Thoracic aorta (tissue), 2 donors: ENCODE measurements at places on chromosomes 6 and 20.

DNA sequence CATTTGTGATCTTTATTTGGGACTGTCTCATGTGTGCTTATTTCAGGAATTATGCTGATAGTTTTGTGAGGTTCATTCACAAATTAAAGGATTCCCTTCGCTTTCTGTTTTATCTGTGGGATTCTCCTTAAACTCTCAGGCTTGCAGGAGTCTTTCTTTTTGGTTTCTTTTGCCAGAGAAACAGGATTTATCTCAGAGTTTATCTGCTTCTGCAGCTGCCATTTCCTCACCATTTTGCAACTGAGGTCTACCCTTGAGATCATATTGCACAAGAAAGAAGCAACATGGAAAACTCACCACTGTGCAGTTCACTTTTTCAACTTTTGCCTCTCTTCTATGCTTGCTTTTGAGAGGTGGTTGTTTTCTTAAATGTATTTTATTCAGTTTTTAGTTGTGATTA lies 201.0 kb downstream of the PRL start:
- no peak for DNase-seq

DNA sequence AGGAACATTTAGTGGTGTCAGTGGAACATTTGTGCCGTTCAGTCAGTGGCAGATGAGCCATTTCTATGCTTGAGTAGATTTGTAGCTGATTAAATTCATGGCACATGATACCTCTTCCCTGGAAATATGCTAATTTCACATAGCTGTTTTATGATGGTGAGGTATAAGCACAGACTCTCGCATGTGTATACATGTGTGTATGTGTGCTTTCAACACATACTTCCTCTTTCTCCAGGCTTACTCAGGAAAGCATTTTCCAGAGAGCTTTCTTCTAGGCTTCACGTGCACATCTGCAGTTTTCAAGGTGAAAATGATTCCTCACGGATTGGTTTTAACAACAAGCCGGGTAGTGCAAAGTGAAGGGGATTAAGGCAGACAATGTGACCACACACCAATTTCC lies 396.5 kb downstream of the HDGFL1 start:
- no peak for DNase-seq

DNA sequence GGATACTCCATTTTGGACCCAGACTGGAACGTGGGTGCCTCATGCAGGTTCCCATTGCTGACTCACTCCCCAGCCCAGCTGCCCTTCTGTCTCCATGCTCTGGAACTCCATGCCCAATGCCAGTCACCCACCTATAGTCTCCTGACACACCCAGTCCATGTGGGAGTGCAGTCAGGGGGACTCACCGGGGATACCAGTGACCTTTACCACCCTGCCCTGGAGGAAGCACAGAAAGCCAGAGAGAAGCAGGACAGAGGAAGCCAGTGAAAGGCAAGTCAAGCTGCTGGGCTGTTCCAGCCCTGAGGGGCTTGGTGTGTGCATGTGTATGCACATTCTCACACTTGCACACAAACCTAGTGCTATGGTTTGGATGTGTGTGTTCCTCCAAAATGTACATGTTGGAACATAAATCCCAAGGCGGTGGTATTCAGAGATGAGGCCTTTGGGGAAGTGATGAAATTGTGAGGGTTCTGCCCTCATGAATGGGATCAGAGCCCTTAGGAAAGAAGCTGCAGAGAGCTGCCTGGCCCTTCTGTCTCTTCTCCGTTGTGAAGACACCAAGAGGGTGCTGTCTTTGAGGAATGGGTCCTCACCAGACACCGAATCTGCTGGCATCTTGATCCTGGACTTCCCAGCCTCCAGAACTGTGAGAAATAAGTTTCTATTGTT lies 121.4 kb upstream of the MAFB start:
- DNase-seq: no peak

DNA sequence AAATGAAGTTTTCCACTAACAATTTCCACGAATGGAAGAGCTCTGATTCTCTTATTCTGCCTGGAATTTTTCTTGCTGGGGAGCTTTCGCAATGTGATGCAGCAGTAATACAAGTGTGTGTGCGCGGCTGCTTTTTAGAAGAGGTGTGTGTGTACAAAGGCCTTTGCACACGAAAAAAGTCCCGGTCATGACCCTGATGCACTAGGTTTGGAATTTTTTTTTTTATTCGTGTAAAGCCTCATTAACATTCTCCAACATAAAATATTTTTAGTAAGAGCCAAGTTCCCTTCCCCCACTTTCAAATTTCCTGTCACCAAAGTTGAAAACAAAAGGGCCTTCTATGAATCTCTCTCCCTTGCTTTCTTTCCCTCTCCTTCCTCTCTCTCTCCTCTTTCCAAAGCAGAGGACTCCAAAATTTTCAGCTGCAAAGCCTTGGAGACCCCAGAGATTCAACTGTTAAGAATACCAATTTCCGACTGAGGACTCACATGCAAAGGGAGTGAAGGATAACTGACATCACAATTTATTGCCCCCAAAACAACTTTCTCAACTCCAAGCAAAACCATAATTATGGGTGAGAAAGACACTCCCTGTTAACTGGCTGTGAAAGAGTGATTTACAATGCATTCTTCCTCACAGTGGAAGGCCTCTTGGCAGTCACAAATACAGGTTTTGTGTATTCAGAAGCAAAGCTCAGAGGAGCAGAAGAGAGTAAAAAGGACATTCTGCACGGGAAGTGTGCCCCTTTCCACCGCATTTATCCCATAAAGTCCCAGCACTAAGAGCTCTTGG lies 421.2 kb upstream of the JARID2 start:
- no peak for DNase-seq

- no peak for DNase-seq
Measured at GRCh38 chr20:54078296-54078984, 8.0 kb upstream of the BCAS1 start.

DNA sequence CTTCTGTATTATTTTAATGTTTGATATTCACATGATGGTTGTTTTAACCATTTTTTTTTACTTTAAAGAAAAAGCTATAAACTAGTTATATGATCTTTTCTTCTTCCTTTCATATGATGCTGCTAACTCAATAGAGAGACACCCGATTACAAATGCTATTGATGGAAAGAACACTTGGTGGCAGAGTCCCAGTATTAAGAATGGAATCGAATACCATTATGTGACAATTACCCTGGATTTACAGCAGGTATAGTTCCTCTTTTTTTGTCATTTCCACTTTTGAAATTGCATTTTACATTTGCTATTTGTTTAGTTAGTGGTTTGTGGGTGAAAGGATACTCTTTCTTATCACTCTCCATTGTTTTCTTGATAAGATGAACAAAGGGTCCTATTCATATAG lies 176.7 kb downstream of the LAMA2 start:
- DNase-seq: no peak
